ENCODE measurements at places on chromosomes 2 and 18.

DNA sequence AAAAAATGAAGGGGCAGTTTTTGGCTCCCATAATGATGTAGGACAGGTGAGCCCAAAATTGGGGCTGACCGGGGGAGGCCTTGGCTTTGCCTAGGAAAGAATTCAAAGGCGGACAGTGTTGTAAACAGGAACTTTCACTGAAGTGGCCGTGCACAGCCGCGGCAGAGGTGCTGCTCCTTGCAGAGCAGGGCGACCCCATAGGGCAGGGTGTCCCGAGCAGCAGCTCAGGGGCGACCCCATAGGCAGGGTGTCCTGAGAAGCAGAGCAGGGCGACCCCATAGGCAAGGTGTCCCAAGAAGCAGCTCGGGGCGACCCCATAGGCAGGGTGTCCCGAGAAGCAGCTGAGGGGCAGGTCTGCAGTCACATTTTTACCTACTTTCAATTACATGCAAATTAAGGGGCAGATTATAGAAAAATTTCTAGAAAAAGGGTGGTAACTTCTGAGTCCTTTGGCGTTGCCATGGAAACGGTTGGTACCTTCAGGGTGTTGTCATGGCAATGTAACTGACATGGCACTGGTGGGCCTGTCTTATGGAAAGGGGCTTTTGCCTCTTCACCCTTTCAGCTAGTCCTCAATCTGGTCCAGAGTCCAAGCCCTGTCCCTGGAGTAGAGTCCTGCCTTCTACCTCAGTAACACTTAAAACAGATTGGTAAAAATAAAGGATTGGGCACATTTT, 134.5 kb downstream of the FBXO15 start:
- DNase-seq: no peak

DNA sequence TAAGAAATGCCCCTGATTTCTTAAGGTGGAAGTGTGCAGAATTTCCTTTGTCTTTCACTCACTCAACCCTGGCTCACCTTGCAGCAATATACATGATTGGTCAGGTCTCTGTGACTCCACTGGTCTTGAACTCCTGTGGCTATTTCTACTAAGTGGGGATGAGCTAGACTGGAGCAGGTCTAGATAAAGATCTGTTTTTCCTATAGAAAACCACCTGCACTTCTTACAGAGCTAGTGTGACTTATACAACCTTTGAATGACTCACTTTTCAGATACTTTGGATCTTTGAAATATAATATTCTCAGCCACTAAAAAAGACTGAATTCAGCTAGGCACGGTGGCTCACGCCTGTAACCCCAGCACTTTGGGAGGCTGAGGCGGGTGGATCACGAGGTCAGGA, 98.5 kb upstream of the KCTD1 start:
- DNase-seq: no peak

DNA sequence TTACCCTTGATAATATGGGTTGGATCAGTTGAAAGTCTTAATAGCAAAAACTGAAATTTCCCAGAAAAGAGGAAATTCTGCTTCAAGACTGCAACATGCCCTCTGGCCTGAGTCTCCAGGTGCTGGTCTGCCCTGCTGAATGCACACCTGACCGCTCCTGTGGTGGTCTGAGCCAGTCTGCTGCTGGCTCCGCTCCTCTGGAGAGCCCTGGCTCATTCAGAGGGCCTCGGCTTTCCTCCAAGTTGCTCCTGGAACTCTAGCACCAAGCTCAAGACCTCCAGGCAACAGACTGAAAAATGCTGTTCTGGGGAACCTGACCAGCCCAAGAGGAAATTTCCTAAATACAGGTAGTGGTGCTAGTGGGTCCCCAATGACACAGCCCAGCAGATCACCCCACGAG, 64.8 kb downstream of the DIPK1C start:
- DNase-seq: no peak

DNA sequence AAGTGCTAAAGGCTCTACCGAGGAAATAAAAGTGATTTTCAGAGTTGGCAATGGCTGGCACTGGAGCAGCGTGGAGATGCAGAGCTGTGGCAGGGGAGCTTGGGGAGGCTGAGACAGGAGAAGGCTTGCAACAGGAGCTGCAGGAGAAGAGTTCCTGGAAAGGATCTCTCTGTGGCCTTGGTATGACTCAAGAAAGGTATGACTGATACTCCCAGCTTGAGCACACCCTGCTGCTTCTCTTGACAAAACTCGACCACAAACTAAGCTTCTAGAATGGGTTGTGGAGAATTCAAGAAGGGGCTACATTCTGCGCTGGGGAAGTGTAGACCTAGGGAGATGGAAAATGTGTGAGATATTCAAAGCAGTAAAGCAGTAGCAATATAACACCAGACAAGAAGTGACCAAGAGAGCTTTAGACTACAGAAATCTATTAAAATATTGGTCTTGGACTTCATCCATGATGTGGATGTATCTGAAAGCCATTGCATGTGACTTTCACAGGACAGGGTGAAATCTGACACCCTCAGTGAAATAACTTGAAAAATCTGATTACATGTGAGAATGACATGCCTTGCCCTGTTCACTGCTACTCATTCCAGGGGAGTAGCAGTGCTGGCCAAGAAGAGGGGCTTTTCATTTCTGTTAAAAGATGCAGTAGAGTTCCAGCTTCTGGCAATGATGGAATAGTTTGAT, 41.5 kb downstream of the SUCLG1 start:
- no peak for DNase-seq

- DNase-seq: no peak
Measured at GRCh38 chr2:86035376-86035882, 70.3 kb downstream of the POLR1A start.

DNA sequence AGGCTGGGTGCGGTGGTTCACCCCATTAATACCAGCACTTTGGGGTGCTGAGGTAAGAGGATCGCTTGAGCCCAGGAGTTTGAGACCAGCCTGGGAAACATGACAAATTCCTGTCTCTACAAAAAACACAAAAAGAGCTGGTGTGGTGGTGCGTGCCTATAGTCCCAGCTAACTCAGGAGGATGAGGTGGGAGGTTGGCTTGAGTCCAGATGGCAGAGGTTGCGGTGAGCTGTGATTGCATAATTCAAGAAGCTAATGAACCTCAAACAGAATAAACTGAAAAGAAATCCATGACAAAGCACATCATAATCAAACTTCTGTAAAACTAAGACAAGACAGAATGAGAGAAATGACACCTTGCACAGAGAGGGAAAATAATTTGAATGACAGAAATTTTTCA, 54.8 kb downstream of the SEMA4F start:
- no peak for DNase-seq

GRCh38 chr2:235010117-235010714, 58.4 kb downstream of the SH3BP4 start:
- DNase-seq: no peak

- no peak for DNase-seq
Measured at GRCh38 chr2:180184506-180184905, 177.4 kb upstream of the CWC22 start.

DNA sequence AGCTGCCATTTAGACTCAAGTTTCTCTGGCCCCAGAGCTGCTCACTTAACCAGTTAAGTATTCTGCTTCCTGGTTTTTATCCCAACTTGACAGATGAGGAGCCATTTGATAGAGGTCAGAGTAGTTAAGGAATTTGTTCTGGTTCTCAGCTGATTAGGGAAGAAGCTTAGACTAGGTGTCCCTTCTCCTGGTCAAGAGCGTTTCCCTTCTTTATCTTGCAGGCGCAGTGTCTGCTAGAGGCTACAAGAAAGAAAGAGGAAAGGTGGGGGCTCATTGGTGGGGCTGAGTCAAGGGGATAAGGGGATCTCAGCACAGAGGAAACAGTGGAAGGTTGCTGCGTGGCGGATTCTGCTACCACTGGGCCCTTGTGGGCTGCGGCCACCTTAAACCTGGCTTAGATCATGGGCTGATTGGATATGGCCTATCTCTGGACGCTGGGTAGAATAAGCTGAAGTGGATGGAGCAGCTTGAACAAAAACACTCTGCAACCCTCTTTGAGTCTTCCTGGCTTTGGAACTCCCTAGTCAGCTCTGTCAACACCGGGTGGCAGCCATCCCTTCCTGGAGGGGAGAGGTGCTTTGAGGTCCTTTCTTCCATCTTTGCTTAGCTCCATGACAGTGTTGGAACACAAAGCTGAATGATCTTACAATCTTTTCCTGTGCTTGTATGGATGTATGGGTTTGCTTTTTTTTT, 70.8 kb downstream of the QPCT start:
- no peak for DNase-seq

DNA sequence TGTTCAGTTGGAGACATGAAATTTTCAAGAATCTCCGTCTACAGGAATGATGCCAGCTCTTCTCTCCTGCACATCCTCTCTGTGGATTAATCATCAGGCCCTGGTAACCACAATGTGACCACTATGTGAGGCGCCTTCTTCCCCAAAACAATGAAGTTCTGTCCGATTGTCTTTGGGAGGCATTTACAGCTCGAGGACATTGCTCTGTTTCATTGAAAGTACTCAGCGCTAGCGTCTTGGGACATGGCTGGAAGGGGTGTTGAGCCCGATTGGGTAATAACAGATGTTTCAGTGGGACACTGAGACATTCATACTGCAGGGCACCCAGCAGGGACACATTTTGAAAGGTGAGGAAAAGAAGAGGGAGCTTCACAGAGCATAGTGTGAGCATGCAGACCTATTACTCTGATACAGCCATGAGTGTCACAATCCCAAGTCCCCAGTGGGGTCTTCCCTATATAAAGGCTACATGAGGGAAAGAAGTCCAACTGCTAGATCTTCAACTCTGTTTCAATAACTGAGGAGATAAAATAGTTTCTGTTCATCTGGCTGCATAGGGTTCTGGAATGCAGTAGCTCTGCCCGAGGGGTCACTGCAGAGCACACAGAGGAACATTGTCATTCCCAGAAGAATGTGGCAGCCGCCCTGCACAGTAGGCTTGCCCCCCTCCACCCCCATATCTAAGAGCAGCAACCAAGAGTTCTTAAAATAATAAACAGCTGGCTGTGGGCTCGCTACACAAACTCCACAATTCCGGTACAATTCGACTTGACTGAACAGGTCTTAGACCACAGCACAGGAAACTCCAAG, 237.3 kb downstream of the OSR1 start:
- no peak for DNase-seq

DNA sequence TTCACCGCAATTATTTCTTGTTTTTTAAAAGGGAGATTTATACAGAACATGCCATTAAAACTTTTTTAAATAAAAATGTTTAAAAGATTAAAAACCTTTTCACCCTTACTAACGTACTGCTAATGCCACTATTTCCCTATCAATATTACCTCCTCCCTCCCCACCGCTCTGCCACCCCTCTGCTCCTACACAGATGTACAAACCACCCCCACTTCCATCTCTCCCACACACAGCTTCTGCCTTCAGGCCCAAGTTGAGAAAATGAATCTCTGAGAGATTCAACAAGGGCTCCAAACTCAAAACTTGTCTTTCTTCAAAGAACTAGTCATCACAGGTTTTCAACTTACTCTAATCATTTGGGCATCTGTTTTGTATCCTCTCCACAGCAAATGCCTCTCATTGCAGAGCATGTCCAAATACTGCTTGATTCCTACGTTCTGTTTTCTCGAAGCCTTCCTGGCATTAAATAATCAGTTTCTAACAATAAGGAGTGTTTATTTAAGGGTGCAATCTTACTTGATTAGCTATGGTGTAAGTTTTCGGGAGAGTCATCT, 32.1 kb downstream of the FARSB start:
- DNase-seq: no peak

DNA sequence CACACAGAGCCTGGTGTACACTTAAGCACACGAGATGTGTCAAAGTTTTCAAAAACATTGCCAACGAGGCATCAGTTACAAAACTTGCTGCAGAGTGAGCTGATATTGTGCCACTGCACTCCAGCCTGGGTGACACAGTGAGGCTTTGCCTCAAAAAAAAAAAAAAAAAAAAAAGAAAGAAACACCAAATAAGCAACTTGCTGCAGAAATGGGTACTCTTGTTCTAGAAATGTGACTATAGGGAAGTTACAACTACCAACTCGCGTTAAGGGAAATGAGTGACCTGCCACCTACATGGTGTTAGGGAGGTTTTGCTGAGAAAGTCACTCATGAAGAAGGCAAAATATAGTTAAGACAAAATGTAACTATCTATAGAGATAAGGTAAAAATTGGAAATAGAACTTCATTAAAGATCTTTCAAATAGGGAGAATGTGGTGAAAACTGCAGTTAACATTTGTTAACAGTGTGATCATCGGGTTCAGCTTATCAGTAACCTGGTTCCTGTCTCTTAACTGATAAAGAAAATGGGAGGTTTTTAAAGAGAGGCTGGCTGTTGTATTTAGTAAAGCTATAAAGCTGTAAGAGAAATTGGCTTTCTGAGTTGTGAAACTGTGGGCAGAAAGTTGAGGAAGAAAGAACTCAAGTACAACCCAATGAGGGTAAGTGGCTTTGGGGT, at the start of gene IL1RL1:
IL1RL1 (plus strand) TSS at position 600 of the 677 bp plus-strand sequence. CDS start 26,702 bp downstream, outside the sequence.
- DNase-seq: no peak

GRCh38 chr18:26405190-26405801, 143.1 kb downstream of the KCTD1 start:
- DNase-seq: peak; percentile 42

DNA sequence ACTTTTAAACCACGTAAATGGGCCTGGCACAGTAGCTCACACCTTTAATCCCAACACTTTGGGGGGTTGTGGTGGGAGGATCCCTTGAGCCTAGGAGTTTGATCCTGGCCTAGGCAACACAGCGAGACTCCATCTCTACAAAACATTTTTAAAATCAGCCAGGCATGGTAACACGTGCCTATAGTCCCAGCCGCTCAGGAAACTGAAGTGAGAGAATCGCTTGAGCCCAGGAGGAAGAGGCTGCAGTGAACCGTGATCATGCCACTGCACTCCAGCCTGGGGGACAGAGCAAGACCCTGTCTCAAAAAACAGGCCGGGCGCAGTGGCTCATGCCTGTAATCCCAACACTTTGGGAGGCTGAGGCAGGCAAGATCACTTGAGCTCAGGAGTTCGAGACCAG, 12.2 kb downstream of the ROCK1 start:
- DNase-seq: no peak

GRCh38 chr2:176074919-176075425, 8.8 kb downstream of the EVX2 start:
- no peak for DNase-seq

DNA sequence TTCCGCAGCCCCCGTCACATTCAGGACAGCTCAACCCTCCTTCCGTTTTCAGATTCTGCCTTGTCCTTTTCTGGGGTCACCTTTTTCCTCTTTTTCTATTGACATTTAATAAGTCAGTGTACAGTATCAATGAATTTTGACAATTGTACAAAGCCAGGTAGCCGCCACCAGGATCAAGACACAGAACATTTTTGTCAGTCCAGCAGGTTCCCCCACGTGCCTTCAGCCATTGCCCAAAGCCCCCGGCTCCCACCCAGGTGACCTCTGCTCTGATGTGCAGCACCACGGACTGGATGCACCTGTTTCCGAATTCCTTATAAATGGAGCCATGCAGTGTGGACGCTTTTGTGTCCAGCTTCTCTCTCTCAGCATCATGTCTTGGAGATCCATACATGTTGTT, 30.0 kb downstream of the CROCC2 start:
- DNase-seq: no peak

DNA sequence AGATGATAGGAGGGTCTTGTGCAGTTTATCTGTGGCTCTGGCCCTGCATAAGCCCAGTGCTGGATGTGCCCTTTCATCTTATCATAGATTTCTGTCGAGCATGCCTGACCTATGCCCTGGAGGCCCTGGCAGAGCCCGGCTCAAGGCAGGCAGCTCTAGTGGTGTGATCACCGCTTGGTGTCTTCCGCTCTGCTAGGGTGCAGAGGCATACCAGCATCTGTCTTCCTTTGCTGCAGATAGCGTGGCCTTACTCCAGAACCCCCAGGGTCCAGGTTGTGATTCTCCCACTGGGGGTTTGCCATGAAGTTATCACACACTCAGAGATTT, 13.7 kb upstream of the TRAF3IP1 start:
- no peak for DNase-seq

All from LoVo (cell line).